ENCODE measurements at places on chromosomes 16 and 17. TPM values are rescaled to one million over a fixed set of nuclear protein-coding genes. Genes with fewer than 3 reads are reported as not detected.

DNA sequence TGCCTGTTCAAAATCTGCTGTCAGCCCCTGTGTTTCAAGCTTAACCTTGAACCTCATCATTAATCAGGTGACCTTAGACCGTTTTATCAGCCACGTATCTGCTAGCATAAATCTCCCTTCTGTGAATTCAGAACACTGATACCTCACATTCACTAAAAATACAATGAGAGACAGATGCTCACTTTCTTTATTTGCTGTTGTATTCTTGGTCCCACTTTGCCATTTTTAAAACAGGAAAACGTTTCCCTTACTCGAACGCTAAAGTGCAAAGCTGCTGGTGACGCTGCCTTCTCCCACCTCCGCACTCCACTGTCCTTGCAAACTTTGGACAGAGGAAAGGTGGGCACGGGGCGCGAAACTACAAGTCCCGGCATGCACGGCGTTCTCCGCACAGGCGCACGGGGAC, 220 bp upstream of the ARHGAP44 start:
- peak; percentile 6 for DNase-seq

DNA sequence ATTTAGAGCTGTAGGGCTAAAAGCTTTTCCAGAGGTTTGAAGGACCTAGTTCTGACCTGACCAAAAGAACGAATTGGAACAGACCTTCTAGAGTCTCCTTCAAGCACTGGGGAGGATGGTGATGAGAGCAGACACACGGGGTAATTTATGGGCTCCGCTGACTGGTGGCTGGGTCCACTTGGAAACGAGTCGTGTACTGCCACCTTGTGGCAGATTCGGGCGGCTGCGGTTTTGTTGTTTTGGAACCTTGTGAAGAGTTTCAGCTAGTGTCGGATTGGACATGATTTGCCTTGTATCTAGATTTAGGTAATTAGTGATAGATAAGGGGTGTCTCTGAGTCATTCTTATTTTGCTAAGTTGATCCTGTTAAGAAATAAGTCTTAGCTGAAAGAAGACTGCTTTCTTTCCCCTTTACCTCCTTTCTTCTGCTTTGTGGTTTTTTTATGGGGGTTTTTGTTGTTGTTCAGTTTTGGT, 98.9 kb downstream of the AATF start:
- peak; percentile 69 for DNase-seq

DNA sequence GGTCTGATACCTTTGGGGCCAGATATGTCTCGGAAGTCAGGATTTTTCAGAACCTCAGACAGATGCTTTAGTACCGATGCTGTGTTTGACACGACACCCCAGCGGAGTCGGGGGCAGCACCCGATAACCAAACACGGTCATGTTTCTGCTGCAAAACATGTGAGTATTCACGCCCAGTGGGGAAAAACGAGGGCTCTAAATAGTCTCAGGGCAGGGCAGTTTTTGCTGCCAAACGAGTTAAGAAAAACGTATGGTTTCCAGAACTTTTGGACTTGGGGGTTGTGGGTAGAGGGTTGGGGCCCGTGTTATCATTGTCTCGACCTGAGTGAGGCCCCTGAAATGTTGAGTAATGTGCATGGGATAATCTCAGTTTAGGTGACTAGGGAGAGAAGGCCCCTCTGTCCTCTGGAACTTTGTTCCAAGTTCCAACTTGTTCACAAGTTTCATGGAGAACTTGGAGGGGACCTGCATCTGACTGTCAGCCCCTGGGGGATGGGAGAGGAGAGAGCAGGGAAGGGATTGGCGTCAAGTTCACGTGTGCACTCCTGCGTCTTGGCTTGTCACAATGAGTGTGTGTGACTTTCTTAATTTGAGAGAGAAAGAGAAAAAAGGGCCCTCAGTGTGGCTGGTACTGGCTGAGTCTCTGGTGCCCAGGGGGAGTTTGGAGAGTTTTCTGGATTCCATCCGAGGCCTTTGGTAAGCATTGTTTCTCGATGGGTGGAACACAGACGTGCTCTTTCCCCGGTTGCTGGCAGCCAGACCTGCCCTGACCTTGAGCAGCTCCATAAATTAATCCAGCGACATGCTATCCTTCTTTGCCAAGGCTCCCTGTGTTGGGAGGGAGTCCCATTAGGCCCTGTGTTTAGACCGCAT, 83.9 kb upstream of the CIBAR2 start:
- no peak for DNase-seq

- DNase-seq, result no peak
These were observed 478.1 kb downstream of the NPIPA7 start for GRCh38 chr16:16857012-16857411.

DNA sequence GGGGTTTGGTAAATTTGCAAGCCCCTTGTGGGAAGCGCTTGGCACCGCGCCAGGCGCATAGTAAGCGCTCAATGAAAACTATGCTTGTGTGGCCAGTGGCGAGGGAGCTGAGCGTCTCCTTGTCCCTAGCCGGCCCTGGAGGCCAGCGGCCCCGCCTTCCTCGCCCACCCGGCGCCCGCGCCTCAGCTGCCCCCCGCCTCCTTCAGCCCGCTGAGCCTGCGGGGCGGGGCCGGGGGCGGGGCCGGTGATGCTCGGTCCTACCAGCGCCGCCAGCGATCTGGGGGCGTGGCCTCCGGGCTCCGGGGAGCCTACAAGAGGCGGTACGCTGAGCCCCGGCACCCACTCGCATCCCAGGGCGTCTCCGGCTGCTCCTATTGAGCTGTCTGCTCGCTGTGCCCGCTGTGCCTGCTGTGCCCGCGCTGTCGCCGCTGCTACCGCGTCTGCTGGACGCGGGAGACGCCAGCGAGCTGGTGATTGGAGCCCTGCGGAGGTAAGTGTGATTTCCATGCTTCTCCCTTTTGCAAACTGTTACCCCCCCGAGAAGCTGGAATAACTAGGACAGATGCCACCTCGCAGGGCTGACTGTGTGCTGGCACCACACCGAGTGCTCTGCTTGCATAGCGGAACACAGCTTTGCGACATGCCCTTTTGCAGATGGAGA, at the start of gene CRISPLD2:
Gene CRISPLD2, plus strand, starts transcription at position 342 of the 661 bp plus-strand sequence. CDS start 18,511 bp downstream, outside the sequence.
- DNase-seq, result peak; percentile 67

- no peak for DNase-seq
These were observed 240.5 kb downstream of the SEC14L1 start for GRCh38 chr17:77381185-77381700.

GRCh38 chr17:81139428-81139827, 25.9 kb upstream of the PVALEF start:
- no peak for DNase-seq

DNA sequence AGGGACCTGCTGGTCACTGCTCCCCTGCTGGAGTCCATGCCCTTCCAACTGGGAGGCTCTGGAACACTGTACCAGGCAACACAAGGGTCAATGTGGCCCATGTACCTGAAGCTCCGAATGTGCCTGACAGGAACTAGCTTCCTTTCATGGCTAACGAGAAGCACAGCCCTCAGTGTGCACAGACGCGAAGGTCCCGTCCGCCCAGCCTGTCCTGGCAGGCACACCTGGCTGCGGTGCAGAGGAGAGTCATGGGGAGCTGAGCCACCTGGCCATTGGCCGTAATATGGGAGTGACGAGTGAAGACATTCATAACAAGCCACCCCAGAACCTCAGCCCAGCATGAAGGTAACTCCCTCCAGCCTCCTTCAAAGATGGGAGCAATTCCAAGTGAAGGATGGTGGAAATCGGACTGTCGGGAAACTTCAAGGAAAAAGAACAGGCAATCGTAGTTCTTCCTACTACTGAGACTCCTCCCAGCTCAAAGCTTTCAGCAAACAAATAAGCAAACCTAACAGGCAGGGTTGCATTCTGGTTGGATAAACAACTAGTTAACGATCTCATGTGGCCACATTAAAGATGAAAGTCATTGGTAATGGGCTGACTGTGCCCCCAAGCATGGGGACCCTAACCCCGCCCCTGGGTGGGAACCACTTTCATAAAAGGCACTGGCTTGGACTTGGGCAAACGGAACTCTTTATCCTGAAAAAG, 13.2 kb downstream of the TMEM11 start:
- no peak for DNase-seq

DNA sequence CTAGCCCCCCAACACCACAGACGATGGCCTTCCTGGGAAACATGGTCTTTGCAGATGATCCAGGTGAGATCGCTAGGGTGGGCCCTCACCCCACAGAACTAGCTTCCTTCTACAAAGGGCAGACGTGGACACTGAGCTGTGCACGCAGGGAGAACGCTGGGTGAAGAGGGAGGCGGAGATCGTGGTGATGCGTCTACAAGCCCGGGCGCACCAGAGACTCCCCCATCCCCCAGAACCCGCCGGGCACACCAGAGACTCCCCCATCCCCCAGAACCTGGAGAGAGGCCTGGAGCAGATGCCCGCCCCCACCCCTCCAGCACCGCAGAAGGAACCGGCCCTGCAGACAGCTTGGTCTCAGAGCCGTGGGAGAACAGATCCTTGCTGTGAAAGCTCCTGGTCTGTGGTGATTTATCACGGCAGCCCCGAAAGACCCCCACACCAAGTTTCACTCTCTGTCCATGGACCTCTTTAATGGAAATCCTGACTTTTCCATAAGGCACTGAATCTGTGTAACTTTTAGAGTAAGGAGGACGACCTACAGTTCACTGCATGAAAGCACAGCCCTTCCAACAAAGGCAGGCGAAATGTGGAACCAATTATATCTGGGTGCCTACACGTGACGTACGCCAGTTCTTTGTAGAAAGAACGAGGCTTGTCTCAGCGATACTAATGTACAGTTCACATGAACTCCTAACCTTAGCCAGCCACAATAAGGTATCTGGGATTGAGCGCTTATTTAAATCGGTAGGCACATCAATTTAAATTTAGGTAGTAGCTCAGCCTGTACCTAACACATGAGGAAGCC, 88.5 kb downstream of the ANKRD11 start:
- no peak for DNase-seq

GRCh38 chr17:50162466-50163254, 3.1 kb upstream of the SGCA start:
- peak; percentile 12 for DNase-seq

CORO6 gene
- 4.3 TPM for total RNA-seq

ENPP7 gene
- not detected for total RNA-seq

MC1R gene
- total RNA-seq, result 14.9 TPM
